Stimulated activated CD8-positive, alpha-beta memory T cell treated with anti-CD3 and anti-CD28 coated beads, Interleukin-7, amount 100 ng/mL, for 4 hours (primary cell): ENCODE measurements at places on chromosomes 6 and 20.

DNA sequence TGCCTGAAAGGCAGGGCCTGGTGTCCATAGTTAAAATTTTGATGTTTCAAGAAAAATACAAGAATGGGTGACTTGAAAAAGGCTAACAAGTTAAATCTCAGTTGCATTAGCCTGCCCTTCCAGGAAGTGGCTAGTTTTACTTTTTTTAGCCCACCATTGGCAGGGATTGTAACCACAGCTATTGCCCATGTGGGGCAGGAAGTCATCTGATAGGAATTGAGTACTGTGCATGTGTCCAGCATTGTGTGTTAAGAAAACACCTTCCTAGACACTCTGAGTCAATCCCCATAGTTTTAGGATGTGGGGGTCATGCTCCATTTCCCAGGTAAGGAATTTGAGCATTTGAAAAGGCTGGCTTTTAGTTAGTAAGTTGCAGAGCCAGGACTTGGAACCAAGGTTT is 26.9 kb downstream of the LYRM2 start:
- DNase-seq = no peak

DNA sequence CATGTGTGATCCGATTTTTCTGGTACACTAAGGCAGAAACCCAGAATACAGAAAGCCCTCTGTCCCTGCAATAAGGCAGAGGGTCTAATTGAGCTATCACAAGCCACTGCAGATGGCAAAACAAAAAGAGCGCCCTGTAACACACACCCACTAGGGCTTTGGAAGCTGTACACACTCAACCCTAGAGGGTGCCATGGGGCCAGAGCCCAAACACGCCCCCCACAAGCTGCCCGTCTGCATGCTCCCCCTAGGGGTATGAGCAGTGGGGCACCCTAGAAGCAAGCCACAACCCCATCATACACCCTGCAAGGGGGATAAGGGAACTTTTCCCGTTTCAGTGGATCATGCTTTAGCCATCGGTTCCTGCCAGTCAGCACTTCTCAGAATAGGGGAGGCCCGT is 62.2 kb upstream of the PDE10A start:
- no peak for DNase-seq

DNA sequence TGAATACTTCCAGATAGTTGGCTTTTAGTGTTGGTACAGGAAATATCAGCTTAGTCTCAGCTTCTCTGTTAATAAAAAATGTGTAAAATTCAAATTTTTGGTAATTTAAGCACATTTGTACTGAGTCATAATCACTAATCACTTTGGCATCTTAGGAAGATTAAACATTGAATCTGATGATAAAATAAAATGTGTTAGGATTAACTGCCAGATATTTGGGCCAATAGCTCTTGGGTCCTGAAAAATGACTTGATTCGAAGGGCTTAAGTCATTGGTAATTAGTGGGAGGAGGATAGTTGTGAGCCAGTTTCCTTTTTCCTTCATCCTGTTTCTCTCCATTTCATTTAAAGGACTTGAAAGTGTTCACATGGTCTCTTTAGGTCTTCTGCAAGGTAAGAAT is 426.1 kb downstream of the RFPL4B start:
- DNase-seq = no peak

DNA sequence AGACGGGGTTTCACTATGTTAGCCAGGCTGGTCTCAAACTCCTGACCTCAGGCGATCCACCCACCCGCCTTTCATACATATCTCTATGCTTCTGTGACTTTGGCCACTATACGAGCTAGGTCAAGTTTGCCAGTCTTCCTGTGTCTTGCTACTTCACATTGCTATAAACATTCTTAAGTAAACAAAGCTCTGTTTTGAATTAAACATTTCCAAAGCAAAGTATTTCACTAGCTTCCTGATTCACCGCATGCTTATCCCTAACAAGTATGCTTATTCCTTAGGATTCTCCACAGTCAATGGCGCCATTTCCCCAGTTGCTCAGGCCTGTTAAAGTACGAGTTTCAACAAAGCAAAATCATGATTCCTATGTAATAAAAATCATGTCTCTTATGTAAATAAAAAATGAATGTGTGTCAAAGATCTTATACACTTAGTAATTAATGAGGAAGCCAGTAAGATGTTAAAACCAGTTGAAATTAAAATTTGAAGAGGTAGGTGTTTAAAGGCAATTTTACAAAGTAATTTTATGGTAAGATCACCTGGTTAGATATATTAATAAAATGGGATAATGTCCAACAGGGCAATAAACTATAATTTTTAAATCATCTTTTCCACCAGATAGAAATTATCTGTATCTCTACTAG is 88.5 kb downstream of the PRKN start:
- no peak for DNase-seq
